Right ventricle myocardium superior (tissue), 1 donor: ENCODE measurements at places on chromosomes 6 and 20. TPM values are rescaled to one million over a fixed set of nuclear protein-coding genes. Genes with fewer than 3 reads are reported as not detected.

PRND gene
- not detected for total RNA-seq

SNAI1 gene
- total RNA-seq, result 0.81 TPM

MATN4 gene
- not detected for total RNA-seq

EYS gene
- total RNA-seq, result not detected
